Activated naive CD4-positive, alpha-beta T cell (primary cell): ENCODE measurements at places on chromosomes 6 and 20.

GRCh38 chr6:29723666-29724588, 693 bp downstream of the HLA-F start:
- DNase-seq = peak; percentile 54

- DNase-seq = no peak
Measured at GRCh38 chr6:145155873-145156782, 579.2 kb downstream of the EPM2A start.

- DNase-seq = no peak
Measured at GRCh38 chr6:32638532-32639219, 1.5 kb downstream of the HLA-DQA1 start.

DNA sequence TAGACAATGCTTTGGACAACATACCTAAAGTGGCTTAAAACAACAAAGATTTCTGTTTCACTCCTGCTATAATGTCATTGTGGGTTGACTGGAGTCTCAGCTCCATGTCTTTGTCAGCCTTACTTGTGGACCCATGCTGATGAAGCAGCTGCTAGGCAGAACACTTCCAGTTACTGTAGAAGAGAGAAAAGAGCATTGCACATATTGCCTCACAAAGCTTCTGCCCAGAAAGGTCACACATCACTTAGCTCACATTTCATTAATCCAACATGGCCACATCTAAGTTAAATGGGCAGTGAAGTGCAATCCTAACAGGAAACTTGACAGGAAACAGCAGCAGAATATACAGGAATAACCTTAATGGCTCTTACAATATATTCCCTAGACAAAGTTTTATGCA, 480.5 kb upstream of the HTR1E start:
- no peak for DNase-seq

- DNase-seq = no peak
Measured at GRCh38 chr6:15148356-15148946, 97.4 kb upstream of the JARID2 start.

DNA sequence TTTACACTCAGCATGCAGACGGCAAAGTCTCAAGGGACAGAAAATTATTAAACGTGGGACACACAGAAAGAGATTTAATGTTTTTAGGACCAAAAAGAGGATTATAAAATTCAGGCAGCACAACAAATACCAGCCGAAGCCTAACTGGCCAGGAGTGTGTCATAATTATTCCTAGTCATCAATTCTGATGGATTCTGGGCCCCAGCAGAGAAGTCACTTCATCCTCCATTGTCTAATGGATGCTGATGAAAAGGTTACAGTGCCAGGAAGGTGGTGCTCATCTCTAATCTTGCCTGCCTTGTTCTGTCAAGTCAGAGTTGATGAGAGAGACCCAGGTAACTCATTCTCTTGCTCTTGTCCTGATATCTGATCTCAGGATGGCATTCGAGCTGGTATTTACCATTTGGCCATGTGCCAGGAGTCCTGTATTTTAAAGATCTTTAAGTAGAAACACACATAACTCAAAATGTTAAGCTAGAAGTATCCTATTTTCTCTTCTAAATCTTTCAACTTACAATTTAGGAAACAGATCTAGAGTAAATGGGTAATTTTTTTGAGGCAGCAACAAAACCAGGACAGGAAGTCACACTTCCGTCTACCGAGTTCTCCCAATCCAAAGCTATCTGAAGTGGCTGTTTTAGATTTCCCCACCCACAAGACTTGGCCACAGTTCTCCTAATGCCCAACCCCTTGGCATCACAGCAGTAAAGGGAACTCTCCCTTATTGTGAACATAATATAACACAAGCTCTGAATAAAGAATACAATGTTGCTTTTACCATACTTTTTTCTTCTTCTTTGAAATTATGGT, 50.0 kb downstream of the ADAT2 start:
- DNase-seq = no peak

- DNase-seq = no peak
Measured at GRCh38 chr20:59831916-59832270, 101.5 kb downstream of the SYCP2 start.

GRCh38 chr6:26155061-26155930, 68.1 kb downstream of the HFE start:
- no peak for DNase-seq

DNA sequence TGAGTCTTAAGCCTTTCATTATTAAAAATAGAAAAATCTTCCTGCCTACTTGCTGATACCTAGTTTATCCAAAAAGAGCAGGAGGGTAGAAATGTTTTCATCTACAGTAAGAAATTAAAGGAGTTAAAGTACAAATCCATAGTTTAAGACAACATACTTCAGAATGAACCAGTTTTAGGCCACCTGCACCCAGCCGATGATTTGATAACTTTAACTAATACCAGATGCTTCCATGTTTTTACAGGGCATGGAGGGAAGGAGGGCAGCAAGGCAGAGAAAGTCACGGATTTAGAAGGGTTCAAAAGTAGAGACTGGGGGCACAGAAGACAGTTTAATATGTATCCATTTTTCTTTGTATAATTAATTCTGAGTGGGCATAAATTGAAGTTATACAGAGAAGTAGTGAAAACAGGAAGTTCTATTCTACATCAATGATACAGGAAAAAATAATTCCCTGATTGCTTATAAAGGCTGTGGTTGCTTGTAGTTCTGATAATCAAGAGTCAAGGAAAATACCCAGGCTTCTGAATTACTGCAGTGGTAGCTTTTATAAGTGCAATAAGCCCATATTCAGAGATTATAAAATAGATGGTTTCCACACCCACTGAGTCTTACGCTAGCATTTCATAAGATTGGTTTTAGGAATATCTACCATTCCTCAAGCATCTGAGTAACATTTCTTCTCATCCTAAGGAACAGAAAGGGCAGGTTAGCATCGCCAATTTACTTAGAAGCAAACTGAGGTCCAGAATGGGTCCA, 72.0 kb downstream of the GMDS start:
- no peak for DNase-seq

DNA sequence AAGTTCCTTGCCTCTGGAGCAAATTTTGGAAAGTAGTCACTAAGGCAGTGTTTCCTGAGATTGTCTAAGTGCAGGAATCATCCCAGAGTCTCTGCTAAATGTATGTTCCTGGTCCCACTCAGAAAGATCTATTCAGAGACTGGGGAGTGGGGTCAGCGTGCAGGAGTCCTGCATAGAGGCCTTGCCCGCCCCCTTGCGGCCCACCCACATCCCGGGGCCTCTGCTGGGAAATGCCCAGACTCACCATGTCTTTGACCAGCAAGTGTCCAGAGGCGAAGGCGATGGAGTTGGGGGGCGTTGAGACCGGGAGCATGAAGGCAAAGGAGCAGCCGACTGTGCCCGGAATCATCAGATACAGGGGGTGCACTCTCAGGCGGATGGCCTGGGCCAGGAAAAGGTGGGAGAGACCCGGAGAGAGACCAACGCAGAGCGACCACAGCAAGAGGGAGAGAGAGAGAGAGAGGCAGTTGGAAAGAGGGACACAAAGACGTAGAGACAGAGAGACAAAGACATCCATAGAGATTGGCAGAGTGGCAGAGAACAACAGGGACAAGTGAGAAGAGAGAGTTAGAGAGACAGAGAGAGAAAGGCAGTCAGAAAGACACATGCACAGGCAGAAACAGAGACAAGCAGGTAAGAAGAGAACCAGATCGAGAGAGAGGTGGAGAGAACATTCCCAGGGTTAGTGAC, 12.9 kb upstream of the OCSTAMP start:
- DNase-seq = no peak

DNA sequence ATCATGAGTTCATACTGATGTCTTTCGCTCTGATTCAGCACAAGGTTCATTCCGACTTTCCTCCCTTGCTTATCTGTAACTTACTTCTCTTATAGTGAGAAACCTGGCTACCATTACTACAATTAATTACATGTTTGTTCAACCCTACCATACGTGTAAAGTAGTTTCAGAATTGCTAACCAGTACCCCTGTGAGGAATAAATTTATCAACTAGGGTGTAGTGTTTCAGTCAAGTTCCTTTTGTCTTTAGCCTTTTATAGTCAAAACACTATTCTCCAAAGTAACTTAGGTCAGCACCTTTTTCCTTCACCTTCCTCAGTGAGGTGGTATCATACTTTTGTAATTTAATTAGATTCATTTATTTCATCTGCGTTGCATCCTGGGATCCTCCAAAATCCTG, 64.9 kb downstream of the MAP3K4 start:
- DNase-seq = no peak

DNA sequence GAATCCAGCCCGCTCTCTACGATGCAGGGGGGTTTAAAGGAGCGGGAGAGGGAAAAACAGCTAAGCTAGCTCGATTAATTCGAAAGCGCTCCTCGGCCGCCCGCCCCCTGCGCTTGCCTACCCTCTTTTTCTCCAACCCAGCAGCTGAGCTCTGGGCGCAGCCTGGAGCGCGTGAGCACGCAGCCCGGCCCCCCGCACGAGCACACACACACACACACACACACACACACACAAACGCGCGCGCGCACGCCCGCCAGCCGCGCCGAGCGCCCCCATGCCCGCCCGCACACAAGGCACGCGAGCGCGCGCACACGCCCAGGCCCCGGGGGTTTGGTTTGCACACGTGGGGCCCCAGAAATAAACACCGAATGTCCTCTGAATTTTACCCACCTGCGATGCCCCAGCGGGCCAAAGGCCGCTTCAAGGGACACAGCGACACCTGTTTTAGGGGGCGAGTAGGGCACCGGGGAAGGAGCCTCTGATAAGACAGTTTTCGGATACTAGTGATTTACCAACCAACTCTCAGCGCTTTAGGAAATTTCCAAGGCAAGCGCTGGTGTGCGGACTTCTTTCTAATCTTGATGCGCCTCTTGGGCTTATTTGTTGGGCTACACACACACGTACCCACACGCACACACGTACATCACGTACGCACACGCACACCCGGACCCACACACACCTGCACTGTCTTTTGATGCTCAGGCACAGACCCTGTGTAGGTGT, 802 bp upstream of the NRN1 start:
- no peak for DNase-seq

DNA sequence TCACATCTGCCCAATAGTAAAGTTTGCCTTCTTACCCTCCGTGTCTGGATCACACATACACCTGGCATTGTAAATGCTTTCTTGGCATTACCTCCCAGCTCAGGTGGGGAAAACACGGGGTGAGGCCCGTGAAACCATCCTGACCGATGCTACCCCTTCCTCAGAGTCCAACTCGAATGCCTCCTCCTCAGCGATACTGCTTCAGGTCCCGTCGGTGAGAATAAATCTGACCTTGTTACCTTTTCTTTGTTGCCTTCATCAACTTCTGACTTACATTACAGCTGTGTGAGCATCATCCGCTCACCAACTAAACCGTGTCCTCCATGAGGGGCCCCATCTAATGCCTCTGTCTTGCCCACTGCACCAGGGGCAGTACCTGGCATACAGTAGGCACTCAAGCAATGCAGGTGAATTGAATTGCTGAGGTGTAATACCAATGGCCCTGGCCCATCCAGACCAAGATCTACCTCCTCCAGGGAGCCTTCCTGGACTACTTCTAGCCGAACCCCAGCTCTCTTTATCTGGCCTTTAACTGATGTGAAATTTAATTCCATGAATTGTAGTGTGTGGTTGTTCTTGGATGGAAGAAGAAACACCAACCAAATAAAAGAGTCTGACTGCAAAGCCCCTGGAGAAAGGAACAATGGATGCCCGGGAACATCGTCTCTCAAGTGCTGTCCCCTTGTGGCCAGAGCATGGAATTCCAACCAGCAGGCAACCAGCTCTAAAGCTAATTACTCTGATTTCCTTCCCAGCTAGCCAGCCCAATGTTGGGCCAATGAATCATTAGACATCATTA, 141.5 kb downstream of the ANKRD60 start:
- DNase-seq = no peak

- no peak for DNase-seq
Measured at GRCh38 chr6:69790629-69791028, 6.2 kb downstream of the LMBRD1 start.

- no peak for DNase-seq
Measured at GRCh38 chr6:37477656-37478435, 21.8 kb downstream of the CCDC167 start.
